GM18507 (cell line): ENCODE measurements at places on chromosomes 13 and 19.

- DNase-seq, result no peak
Measured at GRCh38 chr19:52219611-52220010, 29.8 kb downstream of the PPP2R1A start.

DNA sequence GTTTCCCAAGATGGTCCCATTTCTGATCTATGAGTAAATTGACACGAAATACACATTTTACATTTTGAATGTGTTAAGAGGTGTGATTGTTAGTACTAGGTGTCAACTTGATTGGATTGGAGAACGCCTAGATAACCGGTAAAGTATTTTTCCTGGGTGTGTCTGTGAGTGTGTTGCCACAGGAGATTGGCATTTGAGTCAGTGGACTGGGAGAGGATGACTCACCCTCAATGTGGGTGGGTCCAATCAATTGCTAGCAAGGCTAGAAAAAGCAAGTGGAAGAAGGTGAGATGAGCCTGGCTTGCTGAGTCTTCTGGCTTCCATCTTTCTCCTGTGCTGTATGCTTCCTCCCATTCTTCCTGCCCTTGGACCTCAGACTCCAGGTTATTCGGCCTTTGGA, 960.7 kb upstream of the PCDH9 start:
- DNase-seq, result no peak

- DNase-seq, result no peak
Measured at GRCh38 chr19:3094601-3095440, 659 bp downstream of the GNA11 start.

GRCh38 chr13:55893540-55893939, 1247.2 kb upstream of the PRR20A start:
- no peak for DNase-seq
